ENCODE measurements at places on chromosomes 2 and 18.

- DNase-seq = no peak
These were observed 14.4 kb upstream of the MRPL19 start for GRCh38 chr2:75632091-75632701.

- DNase-seq = no peak
These were observed 53.8 kb upstream of the FOSL2 start for GRCh38 chr2:28338831-28339321.

DNA sequence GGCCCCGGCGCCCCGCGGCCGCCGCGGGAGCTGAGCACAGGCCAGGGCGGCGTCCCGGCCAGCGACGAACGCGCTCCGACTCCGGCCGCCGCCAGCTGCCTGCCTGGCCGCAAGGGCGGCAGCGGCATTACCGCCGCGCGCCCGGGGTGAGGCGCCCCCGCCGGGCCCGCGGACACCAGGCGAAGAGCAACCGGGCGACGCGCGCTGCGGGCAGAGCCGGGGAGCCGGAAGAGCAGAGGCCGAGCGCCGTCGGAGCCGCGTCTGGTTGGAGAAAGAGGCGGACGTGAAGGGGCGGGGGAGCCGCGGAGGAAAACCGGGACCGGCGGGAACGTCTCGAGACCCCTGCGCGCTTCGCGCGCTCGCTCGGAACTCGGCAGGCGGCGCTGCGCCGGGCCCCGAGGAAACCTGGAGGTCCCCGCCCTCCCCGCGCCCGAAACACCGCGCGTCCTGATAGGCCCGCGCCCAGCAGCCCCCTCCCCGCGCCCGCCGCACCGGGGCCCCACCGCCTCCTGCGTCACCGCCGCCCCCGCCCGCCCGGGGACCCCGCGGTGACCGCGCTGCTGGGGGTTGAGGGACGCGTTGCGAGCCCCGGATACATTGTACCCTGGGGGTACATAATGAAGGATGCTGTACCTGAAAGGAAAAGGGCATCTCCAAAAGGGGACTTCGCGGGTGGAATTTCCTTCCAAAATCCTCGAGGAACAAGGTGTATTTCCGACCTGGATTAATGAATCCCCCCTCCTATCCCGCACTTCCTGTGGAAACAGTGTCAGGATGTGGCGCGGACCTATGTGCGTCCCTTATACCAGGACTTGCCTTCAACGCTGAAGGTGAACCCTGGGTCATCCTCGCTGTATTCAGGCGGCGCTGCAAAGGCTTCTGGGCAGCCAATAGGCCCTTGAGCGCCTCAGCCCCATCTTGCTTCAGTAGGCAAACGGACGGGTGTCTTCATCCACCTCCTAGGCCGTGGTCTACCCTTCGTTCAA is 1.0 kb upstream of the B4GALT6 start:
- peak; percentile 94 for DNase-seq

- DNase-seq = no peak
These were observed 1.3 kb downstream of the TAF1B start for GRCh38 chr2:9844576-9844975.

DNA sequence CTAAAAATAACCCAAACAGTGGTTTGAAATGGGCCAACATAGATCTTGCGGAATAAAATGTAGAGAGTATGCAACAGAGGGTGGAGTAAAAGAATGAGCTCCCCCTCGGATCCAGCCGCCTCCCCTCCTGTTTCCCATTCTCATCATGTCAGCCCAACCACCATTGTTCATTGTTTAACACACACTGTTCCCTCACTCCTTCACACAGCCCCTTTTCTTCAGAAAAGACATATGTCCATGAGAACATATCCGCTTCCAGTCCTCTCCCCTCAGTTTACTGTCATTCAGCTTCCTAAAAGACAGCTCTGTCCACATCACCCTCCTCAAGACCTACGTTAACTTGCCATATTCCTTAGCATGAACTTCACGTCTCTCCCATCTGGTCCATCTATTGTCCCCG is 62.9 kb upstream of the SERTAD2 start:
- DNase-seq = no peak

- DNase-seq = no peak
These were observed 48.3 kb downstream of the ZFP36L2 start for GRCh38 chr2:43178055-43178598.

DNA sequence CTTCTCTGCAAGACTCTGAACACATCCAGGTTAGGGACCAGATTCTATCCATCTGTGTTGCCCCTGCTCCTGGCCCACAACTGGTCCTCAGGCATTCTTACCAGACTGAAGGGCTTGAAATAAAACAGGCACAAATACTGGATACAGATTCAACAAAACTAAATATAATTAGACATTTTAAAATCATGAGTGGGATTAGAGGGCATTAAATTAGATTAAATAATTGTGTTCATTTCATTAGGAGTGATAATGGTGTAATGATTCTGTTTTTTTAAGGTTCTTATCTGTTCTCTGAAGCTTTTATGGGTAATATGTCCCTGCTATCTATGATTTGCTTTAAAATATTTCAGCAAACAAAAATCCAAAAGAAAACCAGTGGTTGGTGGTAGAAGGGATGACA is 226.5 kb downstream of the IRS1 start:
- no peak for DNase-seq

DNA sequence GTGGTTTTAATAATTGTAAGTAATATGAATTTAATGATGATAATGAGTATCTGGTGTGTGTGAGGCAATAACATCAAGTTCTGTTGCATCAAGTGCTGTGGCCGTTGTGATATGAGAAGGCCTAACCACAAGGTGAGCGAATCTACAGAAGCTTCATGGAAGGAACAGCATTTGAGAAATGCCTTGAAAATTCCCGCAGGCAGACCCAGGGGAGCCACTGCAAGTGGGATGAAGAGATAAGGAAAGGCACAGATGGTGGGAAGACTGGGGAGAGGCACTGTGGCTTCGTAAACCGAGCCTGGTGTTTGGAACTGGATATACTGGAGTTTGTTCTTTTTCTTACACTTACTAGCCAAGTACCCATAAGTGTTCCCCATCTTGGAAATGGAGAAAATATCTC is 357.5 kb downstream of the PTPRM start:
- DNase-seq = no peak

DNA sequence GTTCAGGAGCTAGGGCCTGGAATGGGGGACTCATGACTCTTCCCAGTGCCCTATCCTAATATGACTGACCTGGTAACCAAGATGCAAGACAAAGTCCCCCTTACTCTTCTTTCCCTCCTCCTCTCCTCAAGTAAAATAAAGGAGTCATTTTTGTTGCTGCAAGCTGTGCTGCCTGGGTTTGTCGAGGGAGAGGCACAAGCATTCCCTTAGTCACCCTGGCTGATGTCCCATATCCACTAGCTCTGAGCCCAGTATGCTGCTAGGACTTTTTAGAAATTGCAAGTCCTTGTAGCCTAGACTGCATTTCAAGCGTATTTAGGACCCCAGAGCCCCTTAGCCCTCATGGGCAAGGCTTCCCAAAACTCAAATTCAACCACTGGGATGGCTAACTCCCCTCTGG is 338.5 kb upstream of the SETBP1 start:
- DNase-seq = no peak

DNA sequence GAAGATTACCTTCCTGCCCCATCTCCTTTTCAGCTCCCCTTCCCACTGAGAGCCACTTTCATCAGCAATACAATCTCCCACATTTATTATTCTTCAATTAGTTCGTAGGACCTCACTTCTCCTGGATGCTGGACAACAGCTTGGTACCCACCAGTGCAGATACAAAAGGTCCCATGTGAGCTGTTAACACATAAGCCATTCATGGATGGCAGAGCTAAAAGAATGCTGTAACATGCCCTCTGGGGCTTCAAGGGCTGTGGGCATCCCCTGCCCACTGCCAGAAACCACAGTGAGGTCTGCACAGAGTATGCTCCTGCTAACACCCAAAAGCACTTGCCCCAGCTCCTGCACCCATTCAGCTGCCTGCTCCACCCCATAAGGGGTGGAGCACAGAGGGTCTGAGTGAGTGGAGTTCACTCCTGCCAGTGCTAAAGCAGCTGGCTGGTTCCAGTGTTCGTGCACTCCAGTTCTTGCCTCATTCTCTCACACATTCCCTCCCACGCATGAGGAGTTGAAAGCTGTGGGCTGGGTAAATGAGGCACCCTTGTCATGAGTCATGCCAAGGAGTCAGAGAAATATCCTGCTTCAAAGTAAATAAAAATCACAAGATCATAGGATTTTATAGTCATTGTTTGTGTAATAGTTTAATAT is 305.9 kb upstream of the TMEFF2 start:
- DNase-seq = no peak

DNA sequence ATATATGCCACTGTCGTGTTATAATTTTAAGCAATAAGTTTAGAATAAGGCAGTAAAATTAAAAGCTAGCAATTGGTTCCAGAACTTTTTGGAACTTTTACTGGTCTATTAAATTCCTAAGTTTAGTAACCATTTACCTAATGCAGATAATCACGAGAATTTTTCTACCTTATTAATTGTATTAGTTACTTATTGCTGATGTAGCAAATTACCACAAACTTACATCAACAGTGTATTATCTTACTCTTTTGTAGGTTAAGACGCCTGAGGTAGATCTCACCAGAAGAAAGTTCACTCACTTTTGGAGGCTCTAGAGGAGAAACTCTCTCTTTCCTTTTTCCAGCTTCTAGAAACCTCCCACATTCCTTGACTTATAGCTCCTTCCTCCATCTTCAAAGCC is 14.0 kb upstream of the UBE2E3 start:
- DNase-seq = no peak

GRCh38 chr2:143988082-143988481 is 531.8 kb downstream of the ZEB2 start:
- no peak for DNase-seq

DNA sequence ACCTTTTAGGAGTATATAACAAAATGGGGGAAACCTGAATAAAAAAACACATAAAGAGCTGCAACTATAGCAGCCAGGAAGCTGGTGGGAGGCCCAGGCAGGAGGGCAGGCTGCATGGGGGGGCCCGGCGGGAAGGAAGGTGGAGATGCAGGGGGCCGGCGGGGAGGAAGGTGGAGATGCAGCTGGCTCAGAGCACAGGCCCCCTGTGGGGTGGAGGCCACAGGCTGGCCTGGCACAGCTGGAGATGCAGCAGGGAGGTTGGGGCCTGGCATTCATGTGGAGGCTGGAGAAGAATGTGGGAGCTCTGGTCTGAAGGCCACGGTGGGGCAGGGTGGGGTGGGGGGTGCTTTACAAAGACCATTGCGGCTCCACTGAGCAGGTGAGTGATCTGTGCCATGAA is 31.4 kb downstream of the FAM228A start:
- no peak for DNase-seq

DNA sequence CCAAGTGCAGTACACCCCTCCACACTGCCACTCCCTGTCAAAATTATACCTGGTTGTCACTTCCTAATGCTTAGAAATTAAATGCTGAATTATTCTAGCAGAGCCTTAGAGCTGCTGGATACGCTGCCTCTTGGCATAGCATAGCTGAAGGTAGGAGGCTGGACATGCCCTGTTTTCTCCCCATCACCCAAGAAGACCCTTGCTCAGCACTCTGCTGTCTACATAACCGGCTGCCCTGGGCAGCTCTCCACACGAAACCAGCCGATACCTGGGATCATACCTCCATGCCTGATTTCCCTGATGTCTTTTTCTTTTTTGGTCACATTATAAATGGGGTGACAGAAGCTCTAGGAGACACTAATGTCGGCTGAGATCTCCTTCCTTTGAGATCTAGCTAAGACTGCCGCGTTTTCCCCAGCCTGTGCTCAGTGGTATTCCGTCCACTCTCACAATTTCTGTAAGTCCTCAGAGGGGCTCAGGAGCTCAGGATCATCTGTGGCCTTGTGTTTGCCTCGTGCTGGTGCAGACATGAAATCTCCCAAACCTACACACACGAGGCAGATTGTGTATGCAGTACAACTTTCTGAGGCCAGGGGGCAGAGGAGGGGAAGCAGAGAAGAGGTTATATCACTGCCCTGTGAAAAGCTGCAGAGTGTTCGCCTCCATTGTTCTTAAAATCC is 13.5 kb upstream of the ZAP70 start:
- DNase-seq = peak; percentile 39

GRCh38 chr2:43266711-43267111 is 40.3 kb upstream of the ZFP36L2 start:
- no peak for DNase-seq

GRCh38 chr2:57443973-57444521 is 602.6 kb upstream of the VRK2 start:
- DNase-seq = no peak

DNA sequence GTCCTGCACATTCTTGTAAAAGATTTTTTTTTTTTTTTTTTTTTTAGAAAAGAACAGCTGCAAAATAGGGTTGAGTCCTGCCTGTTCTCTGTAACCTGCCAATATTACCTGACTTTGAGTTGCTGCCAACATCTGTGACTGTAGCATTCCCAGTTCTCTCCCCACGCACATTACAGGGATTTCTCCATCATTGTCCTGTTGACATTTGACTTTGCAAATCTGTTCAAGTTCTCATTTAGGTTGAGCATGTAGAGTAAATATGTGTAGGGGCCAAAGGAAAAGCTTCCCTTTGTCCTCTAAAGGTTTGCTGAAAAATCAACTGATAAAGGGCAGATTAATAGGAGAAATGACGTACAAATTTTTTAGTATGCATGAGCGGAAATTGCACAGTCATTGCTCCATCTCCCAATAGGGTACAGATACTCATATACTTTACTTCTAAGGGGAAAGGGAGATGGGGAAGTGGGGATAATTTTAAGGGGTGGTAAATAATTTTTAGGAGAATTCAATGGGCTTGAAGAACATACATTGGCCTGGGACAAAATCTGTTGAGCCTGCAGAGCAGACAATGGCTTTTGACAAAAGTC is 385.5 kb downstream of the PIK3C3 start:
- no peak for DNase-seq

DNA sequence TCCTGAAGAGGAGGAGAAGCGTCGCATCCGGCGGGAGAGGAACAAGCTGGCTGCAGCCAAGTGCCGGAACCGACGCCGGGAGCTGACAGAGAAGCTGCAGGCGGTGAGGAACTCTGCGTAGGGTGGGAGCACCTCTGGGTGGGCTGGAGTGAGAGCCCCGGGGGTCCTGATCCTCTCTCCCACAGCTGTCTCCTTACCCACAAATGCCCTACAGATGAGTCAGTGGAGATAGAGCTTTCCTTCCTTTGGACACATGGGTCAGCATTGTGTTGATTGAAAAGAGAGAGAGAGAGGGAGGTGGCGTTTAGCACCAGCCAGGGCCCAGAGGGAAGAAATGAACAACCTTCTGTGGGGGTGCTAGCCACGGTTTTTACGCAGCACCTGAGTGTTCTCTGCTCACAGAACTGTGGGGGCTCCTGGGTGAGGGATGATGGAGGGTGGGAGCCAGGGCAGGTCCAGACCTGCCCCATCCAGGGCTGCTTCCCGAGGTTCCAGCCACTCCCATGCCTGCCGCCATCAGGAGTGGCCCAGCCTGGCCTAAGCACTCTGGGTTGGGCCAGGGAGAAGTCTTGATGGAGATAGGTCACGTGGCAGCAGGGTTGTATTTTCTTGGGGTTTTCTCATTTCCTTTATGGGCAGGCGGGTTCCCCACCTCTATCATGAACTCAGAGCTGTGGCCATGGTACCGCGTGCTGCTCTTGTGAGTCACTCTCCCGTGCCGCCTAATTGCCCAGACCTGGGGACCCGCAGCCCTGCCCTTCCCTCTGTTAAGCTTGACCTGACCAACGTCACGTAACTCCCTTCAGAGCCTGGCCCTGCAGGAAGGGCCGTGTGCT is 16.3 kb downstream of the FOSL2 start:
- no peak for DNase-seq

Data from NCI-H1092 (cell line).